Activated CD4-positive, alpha-beta T cell treated with anti-CD3 and anti-CD28 coated beads, Interleukin-2, amount 10 ng/mL, durations not matched to agents 7 days and 5 days (primary cell): ENCODE measurements at places on chromosomes 12 and 14. TPM values are rescaled to one million over a fixed set of nuclear protein-coding genes. Genes with fewer than 3 reads are reported as not detected.

DNA sequence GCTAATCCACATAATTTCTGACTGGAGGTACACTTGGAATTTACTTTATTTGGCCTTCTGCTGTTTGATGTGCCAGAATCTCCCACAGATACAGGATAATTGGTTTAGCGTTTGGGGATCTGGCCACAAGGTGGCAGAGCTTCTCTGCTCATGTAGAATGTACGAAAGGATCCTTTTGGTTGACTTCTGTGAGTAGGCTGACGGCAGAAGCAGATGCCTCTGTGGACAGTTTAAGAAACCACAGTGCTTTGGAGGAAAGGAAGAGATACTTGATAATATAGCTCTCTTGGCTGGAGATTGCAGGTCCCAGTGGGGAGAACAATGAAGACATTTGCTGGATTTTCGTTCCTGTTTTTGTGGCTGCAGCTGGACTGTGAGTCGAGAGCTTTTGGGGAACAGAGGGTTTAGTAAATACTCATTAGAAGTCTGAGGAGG lies 75.3 kb upstream of the OR4E1 start:
- H3K27me3 ChIP-seq, result peaks cover 18% of the 10 kb centered on the region
- H3K27ac ChIP-seq, result peak overlapping the region; percentile 67
- H3K36me3 ChIP-seq, result no peaks in the 10 kb centered on the region
- peak; percentile 67 for DNase-seq

DNA sequence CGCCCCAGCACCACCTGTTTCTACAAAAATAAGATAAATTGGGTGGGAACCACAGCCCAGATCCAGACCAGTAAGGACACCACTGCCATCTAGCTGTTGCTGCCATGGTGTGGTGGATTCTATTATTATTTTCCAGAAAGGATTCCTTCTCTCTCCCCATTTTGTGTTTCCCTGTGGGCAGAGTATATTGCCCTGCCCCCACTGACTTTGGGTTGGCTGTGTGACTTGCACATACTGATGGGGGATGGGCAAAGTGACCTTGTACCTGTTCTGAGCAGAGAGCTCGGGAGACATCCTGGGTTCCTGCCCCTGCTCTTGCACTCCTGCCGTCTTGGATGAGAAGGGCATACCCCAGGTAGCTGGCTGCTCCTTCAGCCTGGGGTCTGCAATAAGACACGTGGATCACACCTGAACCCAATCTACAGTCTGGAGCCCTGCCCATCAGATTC lies 24.3 kb downstream of the MOAP1 start:
- peak; percentile 14 for DNase-seq
- H3K4me3 ChIP-seq, result no peak overlapping the region
- no peaks in the 10 kb centered on the region for H3K36me3 ChIP-seq
- no peaks in the 10 kb centered on the region for H3K27me3 ChIP-seq
- H3K4me1 ChIP-seq, result no peaks in the 10 kb centered on the region

GRCh38 chr14:77607741-77608302 lies 8.6 kb downstream of the SPTLC2 start:
- H3K27ac ChIP-seq, result peak overlapping the region; percentile 88
- H3K36me3 ChIP-seq, result peaks cover 18% of the 10 kb centered on the region
- no peak for DNase-seq
- H3K4me3 ChIP-seq, result peak overlapping the region; percentile 63

DNA sequence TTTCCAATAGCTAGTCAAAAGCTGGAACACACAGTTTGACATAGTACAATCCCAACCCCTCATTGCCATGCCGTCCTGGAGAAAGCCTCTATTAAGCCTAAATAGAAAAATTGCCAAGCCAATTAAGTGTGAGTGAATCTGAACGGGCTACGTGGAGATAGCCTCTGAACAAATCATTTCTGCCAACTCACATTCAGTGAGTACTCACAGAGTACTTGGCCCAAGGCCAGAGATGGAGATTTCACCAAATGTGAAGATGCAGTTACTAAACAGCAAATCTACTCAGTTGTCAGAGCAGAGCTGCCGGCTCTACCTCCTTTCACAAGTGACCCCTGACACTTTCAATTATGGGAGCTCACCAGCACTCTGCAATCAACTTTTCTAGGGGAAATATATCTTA lies 350.0 kb downstream of the GALC start:
- no peak overlapping the region for H3K27ac ChIP-seq
- H3K27me3 ChIP-seq, result no peaks in the 10 kb centered on the region
- no peak for DNase-seq
- no peak overlapping the region for H3K4me3 ChIP-seq
- no peaks in the 10 kb centered on the region for H3K36me3 ChIP-seq

DNA sequence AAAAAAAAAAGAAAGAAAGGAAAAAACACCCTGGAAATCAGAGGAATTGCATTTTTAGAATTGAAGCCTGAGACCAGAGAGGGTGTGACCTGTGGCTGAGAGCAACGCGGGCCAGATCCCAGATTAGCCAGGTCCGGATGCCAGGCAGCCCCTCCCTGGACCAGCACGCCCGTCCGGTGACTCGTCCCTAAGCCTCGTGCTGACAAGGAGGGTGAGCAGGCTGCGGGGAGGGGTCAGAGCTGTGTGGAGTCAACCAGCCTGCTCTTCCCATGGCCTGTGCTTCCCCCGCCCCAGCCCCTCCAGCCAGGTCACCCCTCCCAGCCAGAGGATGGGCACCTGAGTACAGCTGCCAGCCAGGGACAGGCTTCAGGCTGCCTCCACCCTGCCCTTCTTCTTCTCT lies 4.2 kb upstream of the KLC1 start:
- H3K27ac ChIP-seq, result peak overlapping the region; percentile 87
- peaks cover 32% of the 10 kb centered on the region for H3K4me1 ChIP-seq
- peaks cover 10% of the 10 kb centered on the region for H3K27me3 ChIP-seq

DNA sequence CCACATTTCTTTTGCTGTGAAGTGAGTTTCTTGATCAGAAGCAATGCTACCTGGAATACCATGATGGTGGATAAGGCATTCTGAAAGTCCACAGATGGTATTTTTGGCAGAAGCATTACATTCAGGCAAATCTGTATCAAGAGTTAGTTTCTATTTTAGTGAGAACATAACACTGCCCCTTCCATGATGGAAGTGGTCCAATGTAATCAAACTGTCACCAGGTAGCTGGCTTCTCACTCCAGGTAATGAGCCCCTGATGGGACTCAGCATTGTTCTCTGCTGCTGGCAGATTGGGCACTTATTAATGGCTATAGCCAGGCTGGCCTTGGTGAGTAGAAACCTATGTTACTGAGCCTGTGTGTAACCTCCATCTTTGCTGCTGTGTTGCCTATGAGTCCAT lies 80.7 kb downstream of the KCNA5 start:
- no peak overlapping the region for H3K4me3 ChIP-seq
- no peaks in the 10 kb centered on the region for H3K4me1 ChIP-seq
- H3K36me3 ChIP-seq, result no peaks in the 10 kb centered on the region
- no peak overlapping the region for H3K27ac ChIP-seq

- peak within 1 kb of the TSS; percentile 100 for H3K4me3 ChIP-seq
- no peaks in the 10 kb centered on the region for H3K27me3 ChIP-seq
- DNase-seq, result peak; percentile 51
- peaks cover 34% of the 10 kb centered on the region for H3K4me1 ChIP-seq
Observed at GRCh38 chr14:34875031-34875922, at the start of gene BAZ1A. TSS of gene BAZ1A (minus strand) at chr14:34875360. CDS start at chr14:34874604, 756 bp downstream.

DNA sequence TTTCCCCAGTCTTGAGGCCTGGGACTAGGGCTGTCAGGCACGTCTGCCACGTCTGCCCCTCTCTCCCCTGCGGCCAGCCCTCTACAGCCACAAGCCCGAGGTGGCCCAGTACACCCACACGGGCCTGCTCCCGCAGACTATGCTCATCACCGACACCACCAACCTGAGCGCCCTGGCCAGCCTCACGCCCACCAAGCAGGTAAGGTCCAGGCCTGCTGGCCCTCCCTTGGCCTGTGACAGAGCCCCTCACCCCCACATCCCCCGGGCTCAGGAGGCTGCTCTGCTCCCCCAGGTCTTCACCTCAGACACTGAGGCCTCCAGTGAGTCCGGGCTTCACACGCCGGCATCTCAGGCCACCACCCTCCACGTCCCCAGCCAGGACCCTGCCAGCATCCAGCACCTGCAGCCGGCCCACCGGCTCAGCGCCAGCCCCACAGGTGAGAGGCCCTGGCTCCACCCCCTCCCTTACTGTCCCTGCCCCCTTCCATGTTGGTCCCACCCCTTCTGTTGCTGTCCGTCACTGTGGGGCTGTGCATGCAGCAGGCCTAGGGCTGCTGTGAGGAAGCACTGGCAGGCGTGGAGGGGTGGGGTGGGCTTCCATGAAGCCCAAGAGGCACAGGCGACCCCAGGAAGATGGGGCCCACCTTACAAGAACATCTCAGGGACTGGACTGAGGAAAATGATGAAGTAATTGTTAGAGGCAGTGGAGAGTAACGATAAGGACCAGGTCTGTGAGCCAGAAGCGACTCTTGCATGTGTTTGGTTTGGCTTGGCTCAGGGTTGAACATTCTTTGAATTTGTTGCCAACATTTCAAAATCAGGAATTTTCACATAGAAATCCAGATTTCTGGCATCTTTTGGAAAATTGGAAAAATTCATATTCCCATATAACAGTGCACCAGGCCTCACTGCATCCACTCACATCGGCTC lies 16.8 kb downstream of the C12orf43 start:
- peaks cover 10% of the 10 kb centered on the region for H3K36me3 ChIP-seq
- H3K27ac ChIP-seq, result no peak overlapping the region
- no peak for DNase-seq
- no peaks in the 10 kb centered on the region for H3K4me1 ChIP-seq
- H3K27me3 ChIP-seq, result peaks cover 9% of the 10 kb centered on the region

- peaks cover 37% of the 10 kb centered on the region for H3K4me1 ChIP-seq
- no peak overlapping the region for H3K27ac ChIP-seq
- no peak for DNase-seq
- H3K4me3 ChIP-seq, result no peak overlapping the region
- no peaks in the 10 kb centered on the region for H3K36me3 ChIP-seq
Observed at GRCh38 chr14:93036652-93037345, 78.9 kb downstream of the ITPK1 start.

DNA sequence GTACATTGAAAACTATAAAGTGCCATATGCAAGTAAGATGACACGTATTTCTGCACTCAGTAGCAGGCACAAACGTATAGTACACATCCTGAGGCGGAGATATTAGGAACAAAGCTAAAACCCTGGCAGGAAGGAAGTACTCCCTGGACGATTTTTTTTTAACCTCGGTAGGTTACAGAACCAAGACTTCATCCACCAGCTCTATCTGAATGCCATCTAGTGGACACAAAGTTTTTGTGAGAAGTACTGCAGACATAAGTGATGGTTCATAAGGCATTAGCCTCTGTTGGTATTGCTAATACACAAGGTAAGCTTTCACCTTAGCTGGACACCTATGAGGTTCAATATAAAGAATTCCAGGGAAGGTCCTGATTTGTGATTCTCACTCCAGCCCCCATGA lies 83.0 kb upstream of the CCDC196 start:
- H3K27ac ChIP-seq, result no peak overlapping the region
- H3K4me1 ChIP-seq, result no peaks in the 10 kb centered on the region
- H3K27me3 ChIP-seq, result no peaks in the 10 kb centered on the region
- no peaks in the 10 kb centered on the region for H3K36me3 ChIP-seq
- DNase-seq, result no peak
- no peak overlapping the region for H3K4me3 ChIP-seq

DNA sequence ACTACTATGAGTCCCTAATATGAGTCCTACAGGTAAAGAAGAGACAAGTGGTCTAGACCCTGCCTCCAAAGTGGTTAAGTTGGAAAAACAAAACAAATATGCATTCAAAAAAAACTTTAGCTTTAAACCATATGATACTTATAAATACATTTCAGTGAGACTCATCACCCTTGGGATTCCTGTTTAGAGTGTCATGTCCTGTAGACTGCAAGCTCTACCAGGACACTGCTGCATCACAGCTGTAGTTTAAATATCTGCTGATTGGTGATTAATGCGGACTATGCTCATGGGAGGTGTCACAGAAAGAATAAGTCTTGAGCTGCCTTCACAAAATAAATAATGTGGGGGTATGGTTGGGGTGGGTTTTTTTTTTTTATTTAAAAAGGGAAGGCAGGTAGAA lies 8.8 kb upstream of the LGR5 start:
- no peaks in the 10 kb centered on the region for H3K4me1 ChIP-seq
- H3K36me3 ChIP-seq, result no peaks in the 10 kb centered on the region
- no peak for DNase-seq
- H3K27ac ChIP-seq, result no peak overlapping the region

Gene HEBP1
- total RNA-seq, result 19.6 TPM

Gene PMEL
- 0.37 TPM for total RNA-seq

Gene KRT78
- not detected for total RNA-seq

Gene SLC35F4
- not detected for total RNA-seq

Gene CRIP2
- total RNA-seq, result 1.8 TPM
